ENCODE measurements at places on chromosomes 2 and 18. TPM values are rescaled to one million over a fixed set of nuclear protein-coding genes. Genes with fewer than 3 reads are reported as not detected.

Gene ANKRD53
- 0.66 TPM for total RNA-seq

Gene SOWAHC
- total RNA-seq, result 24.1 TPM

Gene SPIRE1
- 33.2 TPM for total RNA-seq

Gene SPEG
- total RNA-seq, result 219 TPM

DNA sequence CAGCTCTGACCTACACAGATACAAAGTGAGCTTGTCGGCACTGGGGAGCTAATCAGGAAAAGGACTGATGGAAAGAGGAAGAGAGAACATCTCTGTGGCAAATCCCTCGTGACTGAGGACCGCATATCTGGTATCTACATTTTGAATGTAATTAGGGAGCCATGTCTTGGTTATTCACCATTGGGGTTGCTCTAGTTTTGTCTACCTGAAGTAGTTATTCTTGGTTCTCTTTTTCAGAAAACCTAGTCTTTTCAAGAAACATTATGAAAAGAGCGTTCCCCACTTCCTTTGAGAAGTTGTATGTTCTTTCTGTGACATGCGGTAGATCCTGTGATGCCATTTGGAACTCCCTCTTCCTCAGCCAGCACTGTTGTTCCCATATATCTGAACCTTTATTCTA is 104.4 kb downstream of the DOCK10 start:
- no peak for DNase-seq

GRCh38 chr2:62293490-62294271 is 97.8 kb downstream of the B3GNT2 start:
- DNase-seq, result no peak

- no peak for DNase-seq
These were observed 64.4 kb downstream of the ACTR2 start for GRCh38 chr2:65292106-65292400.

DNA sequence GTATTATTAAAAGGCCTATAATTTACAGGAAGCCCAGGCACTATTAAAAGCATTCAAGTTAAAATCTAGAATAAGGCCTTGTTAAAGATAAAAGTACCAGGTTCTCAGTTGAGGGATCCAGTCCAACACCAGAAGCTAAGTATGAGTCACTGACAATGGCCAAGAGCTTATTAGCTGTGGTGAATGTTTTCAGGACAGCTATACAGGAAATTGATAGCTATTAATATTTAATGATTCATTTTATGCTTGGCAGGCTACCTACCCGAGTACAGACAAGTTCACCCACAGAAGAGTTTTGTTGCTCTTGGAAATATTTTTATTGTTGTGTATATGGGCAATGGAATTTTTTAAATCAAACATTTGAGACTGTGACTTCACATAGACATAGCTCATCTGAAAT is 729.6 kb upstream of the ZNF804A start:
- no peak for DNase-seq

DNA sequence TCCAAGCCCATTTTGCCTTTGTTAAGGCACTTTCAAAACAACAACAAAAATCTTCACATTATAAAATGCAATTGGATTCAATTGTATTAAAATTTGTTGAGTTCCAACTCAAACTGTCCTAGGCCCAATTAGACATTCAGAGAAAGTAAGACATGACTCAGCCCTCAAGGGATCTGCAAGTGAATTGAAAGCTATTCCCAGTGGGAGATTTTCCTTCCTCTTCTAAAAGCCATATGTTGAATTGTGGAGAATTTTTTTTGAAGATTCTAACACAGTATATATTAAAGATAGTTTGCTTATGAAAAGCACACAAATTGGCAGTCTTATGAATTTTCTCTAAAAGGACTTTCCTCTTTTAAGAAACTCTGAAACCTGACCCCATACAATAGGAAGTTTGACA is 268.0 kb upstream of the PARD3B start:
- no peak for DNase-seq

- no peak for DNase-seq
These were observed 14.9 kb downstream of the TRMT61B start for GRCh38 chr2:28855193-28855592.

- no peak for DNase-seq
These were observed 51.3 kb downstream of the FMNL2 start for GRCh38 chr2:152386266-152386665.

GRCh38 chr2:232886632-232887031 is 16.6 kb downstream of the SNORC start:
- DNase-seq, result no peak

All from esophagus muscularis mucosa (tissue), 4 donors.